Lower lobe of right lung (tissue), 2 donors: ENCODE measurements at places on chromosomes 7 and 10.

DNA sequence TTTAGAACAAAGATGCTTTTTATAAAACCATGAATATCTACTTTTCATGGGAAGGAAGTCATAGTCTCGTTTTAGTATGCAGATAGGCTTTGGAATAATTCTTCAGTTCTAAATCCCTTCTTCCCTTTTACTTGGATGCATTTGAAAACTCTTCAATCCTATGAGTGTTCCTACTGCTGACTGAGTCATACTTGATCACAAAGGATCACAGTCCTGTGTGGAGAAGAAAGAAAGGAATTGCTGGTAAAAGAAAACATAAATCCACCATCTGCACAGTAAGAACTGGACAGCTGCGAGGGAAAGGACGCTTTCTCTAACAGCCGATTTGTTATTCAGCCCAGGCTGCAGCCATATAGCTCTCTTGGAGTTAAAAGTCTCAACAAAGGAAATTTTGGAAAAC lies 209.9 kb downstream of the SEMA3E start:
- DNase-seq = no peak

GRCh38 chr7:104814126-104814525 lies 199.9 kb upstream of the KMT2E start:
- DNase-seq = no peak

DNA sequence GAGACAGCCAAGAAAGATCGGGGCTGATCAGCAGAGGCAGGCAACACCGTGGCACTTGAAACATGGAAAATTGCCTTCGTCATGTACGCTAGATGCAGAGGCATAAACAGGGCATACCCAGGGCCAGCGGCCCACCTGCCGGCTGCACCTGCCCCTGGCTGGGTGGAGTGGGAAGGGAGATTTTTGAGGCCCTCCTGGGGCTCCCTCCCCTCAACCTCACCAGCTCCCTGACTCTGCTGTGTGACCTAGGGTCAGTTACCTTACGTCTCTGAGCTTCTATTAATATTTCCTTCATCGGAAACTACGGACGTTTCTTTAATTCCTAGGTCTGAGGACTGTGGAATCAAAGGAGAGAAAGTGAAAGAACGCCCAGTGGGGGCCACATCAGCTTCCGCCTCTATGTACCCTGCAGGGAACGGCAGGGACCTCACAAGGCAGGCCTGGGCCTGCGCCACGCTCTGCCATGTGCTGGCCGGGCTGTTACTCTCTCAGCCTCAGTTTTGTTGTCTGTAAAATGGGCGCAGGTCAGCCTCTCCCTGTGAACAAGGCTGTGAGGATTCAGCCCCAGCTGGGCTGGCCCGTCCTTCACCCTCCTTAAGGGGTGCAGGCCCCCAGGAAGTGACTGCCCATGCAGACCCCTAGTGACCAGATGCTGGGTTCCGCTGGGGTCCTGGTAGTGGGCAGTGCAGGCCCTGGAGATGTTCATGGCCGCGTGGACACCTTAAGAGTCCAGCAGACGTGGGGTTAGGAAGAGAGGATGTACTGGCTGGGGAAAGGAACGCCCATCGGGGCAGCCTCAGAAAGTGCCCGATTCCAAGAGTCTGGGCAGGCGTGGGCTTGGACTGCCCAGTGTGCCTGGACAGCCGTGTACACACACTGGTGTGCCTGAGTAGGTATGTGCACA lies 22.7 kb downstream of the ELFN1 start:
- peak; percentile 31 for DNase-seq

GRCh38 chr7:1361756-1362125 lies 97.5 kb downstream of the MICALL2 start:
- DNase-seq = peak; percentile 41

DNA sequence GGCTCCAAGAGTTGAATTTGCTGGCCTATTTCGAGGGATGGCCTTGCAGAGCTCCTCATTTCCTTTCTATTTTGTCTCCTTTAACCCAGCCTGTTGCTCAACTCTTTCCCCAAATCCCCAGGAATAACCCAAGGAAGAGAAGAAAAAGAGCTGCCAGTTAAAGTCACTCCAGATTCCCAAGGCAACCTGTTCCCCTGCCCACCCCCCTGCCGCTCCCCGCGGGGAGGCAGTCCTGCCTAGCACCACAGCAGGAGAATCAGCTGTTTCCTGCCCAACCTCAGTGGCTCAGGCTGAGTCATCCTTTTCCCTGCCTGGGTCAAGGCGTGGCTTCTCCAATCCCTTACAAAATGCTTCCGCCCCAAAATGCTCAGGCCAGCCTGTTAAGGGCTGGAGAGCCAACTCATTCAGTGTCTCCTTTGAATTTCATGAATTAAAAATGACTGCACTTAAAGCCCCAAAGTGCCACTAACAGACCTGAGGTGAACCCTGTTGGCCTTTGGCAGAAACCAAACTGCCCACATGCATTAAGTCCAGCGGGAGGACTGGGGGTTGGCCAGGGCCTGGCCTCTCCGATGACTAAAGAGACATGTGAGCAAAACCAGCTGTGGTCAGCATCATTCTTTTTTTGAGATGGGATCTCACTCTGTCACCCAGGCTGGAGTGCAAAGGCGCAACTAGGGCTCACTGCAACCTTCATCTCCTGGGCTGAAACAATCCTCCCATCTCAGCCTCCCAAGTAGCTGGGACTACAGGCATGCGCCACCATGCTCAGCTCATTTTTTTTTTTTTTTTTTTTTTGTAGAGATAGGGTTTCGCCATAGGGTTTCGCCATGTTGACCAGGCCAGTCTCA lies 83.2 kb upstream of the KIF5B start:
- peak; percentile 82 for DNase-seq

GRCh38 chr10:66877361-66877760 lies 48.5 kb upstream of the LRRTM3 start:
- DNase-seq = no peak

- DNase-seq = no peak
Observed at GRCh38 chr7:22330903-22331302, 26.1 kb downstream of the RAPGEF5 start.

GRCh38 chr10:16995867-16996529 lies 133.6 kb downstream of the CUBN start:
- DNase-seq = no peak

- DNase-seq = no peak
Observed at GRCh38 chr10:16458166-16458955, 21.6 kb downstream of the PTER start.

DNA sequence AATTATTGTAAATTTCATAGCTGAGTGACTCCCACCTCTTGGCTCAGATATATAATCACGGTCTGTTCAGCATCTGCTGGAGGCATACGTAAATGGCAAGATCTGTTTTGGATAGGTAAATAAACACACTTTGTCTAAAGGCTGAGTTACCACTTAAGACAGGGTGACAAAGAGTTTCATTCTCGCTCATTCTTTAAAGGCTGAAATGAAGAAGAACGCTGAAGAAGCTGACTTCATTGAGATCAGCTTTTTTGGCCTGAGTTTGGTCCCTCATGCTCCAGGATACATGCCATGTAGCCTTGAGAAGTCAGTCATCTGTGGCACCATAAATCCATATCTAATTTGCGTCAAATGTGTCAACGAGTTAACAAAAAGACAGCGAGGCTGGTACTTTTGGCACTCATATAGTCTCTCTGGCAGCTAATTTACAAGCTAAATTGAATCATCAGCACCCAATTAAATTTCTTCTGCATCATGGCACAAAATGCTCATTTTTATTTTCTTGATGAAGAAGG lies 309.9 kb downstream of the GPAM start:
- DNase-seq = no peak

- DNase-seq = no peak
Observed at GRCh38 chr7:71933426-71933825, 478.7 kb downstream of the CALN1 start.

- no peak for DNase-seq
Observed at GRCh38 chr7:138164804-138165203, 88.5 kb downstream of the AKR1D1 start.

- no peak for DNase-seq
Observed at GRCh38 chr10:60572511-60573194, 183.0 kb upstream of the ANK3 start.

DNA sequence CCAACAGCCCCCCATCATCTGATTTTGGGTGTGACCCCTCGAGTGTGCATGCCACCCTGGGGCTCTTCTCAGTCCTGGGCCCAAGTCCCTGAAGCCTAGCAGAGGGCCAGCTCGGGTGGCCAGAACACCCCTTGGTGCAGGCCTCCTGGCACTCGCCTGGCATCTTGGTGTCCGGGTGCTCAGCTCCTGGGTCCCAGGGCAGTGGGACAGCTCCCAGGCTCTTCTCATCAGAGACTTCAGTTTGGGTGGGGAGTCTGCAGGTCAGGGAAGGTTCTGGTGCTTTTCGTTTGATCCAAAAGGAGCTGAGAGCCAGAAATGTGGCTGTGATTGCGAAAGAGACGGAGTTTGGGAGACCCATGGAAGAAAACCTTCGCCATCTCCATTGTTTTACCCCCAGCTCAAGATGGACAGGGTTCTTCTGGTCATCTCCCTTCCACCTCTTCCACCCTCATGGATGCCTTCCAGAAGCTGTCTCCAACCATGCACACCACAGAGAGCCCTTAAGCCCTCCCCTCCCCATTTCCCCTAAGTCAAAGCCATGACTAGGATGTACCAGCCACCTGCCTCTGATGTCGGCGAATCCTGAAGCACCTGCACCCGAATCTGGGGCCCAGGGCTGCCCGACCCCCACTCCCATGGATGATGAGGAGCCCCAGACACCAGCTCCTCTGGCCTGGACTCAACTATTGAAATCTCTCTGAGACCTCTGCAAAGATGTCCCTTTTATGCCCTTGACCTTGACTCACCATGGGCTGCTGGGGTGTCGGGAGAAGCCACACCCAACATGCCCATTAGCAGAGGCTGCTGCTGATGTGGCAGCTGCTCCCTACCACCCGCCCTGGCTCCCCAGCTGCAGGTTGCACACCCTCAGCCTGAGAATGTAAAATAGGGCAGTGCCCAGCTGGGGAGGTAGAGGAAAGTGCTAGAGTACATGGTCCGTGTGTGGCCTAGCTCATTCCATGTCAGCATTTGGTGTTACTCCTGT lies 55.3 kb downstream of the ADCYAP1R1 start:
- DNase-seq = no peak

GRCh38 chr7:38525857-38526256 lies 105.3 kb downstream of the AMPH start:
- no peak for DNase-seq

DNA sequence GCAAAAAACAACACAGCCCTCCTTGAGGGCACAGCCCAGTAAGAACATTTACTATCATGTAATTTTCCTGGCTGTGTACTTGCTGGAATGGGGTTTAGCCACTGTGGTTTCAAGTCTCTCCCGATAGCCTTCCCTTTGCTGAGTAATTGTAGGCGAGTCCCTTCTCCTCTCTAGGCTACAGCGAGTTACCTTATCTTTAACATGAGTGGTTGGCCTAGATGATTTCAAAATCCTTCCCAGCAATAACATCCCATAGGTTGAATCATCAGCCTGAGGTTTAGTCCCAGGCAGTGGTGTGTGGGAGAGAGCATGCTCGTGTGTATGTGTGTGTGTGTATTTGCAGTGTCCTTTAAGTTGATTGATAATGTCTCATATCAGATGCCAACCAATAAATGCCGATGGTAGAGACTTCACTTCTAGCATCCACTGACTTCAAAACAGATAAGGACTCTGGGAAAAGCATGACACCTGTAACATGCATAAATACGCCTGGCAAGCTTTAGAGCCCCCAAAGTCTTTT lies 142.9 kb upstream of the ZMIZ1 start:
- DNase-seq = no peak

DNA sequence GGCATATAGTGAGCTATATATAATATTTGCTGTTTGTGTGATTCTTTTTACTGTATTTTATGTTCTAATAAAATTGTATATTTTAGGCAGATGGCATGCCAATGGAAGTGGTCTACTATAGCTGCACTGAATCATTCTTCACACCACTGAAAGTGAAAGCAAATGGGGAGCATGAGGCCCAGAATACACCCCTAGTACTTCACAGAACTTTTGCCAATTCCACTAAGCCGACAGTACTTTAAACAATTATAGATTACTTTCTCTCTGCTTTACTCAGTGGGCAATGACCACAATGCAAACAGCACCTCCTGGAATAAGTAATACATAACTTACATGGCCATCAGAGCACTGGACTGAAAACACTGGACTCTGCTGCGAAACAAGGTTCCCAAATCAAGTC lies 70.2 kb downstream of the ANKRD26 start:
- no peak for DNase-seq

GRCh38 chr10:106614293-106614692 lies 550.2 kb downstream of the SORCS1 start:
- no peak for DNase-seq

DNA sequence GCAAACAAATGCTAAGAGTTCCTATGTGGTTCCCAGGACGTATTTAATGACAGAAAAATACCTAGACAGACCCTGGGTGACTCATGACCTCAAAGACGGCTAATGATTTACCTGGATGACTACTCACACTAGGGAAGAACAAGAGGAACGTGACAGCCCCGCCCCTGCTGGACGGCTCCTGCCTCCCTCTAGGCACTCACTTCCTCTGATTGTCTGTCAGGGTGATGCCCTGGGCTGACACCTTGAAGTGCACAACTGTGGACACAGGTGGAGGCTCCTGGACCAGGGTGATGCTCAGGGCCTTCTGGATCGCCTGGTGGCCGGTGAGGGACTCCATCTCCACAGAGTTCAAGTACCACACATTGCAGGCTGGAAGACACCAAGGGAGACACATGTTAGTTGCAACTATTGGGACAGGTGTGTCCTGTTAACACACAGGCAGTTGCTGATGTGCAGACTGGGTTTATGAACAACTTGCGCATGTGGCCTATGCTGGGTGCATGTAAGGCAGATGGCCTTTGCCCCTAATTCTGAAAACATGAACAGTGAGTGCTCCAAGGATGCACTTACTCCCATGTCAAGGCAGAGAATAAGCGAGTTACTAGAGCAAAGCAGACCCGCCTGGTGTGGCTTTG lies 298.3 kb downstream of the TNS3 start:
- DNase-seq = no peak

DNA sequence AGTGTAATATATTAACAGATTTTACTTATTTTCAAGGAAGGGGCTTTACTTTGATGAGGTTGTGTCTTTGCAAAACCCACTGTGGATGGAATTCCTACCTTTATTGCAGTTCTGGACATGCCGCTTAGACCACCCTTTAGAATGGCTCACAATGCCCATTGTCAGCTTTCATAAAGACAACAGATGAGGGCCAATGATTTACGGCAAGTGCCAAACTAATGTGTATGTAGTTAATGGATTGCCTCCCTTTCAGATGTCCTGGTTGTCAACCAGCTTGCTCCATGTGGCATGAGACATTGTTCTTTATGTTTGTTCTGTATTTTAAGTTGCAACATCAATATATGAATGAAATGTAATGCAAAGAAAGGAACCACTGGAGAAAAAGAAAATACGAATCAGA lies 35.0 kb upstream of the ELMO1 start:
- DNase-seq = no peak

- no peak for DNase-seq
Observed at GRCh38 chr10:112185959-112186358, 2.4 kb upstream of the GPAM start.
